Smooth muscle cell of trachea (primary cell): ENCODE measurements at places on chromosomes 3 and 15. TPM values are rescaled to one million over a fixed set of nuclear protein-coding genes. Genes with fewer than 3 reads are reported as not detected.

Gene CYP11A1
- total RNA-seq: 0.83 and 1.0 TPM in 2 replicates

Gene GREM1
- 141 and 1,212 TPM in 2 replicates for total RNA-seq

Gene CIDEC
- total RNA-seq: 0.17 and 0.44 TPM in 2 replicates

Gene HEG1
- total RNA-seq: 76.1 and 113 TPM in 2 replicates

Gene MUC20
- under 0.01 and 0.50 TPM in 2 replicates for total RNA-seq

Gene HDC
- total RNA-seq: not detected in 2 replicates

Gene GABRR3
- not detected in 2 replicates for total RNA-seq

Gene CAV3
- total RNA-seq: not detected in 2 replicates

Gene NDN
- 59.6 and 132 TPM in 2 replicates for total RNA-seq

Gene LRTM1
- not detected in 2 replicates for total RNA-seq

Gene MASP1
- total RNA-seq: 33.2 and 178 TPM in 2 replicates

Gene VWA5B2
- not detected in 2 replicates for total RNA-seq

Gene INKA1
- 9.3 and 10.5 TPM in 2 replicates for total RNA-seq

Gene C3orf80
- 0.15 and 0.17 TPM in 2 replicates for total RNA-seq

Gene GDPGP1
- total RNA-seq: 5.5 and 10.4 TPM in 2 replicates

Gene CLASP2
- total RNA-seq: 50.1 and 68.7 TPM in 2 replicates

Gene GOLGA6B
- total RNA-seq: not detected in 2 replicates

Gene SLC22A13
- 0.73 and 1.2 TPM in 2 replicates for total RNA-seq

Gene TMCC1
- 16.7 and 18.2 TPM in 2 replicates for total RNA-seq

Gene CHRD
- 0.73 and 2.6 TPM in 2 replicates for total RNA-seq

Gene SH3GL3
- 0.17 and 0.29 TPM in 2 replicates for total RNA-seq

Gene PPP4R2
- total RNA-seq: 57.7 and 61.7 TPM in 2 replicates

Gene UPK1B
- not detected in 2 replicates for total RNA-seq

Gene FAN1
- 18.2 and 18.6 TPM in 2 replicates for total RNA-seq

Gene ARGFX
- not detected in 2 replicates for total RNA-seq

Gene CLRN1
- not detected in 2 replicates for total RNA-seq

Gene TMOD3
- 33.6 and 41.2 TPM in 2 replicates for total RNA-seq

Gene MNS1
- total RNA-seq: 1.2 and 3.9 TPM in 2 replicates
